KBM-7 (cell line): ENCODE measurements at places on chromosomes 16 and 17.

DNA sequence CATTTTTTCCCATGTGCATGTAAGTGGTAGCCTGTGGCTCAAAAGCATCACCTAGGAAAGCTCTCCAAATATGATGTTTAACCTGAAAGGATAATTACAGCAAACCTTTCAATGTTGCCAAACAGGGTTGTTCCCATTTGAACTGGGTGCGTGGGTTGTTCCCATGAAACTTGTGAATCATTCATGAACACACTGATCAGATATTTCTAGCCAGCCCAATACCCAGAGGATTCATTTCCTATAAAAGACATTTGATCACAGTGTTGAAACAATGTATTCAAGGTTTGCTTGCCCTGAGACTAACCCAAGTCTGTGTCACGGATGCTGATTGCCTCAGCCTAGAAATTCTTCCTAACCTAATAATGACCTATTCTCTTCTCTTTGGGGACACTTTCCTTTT lies 12.9 kb downstream of the KRT39 start:
- no peak for DNase-seq

DNA sequence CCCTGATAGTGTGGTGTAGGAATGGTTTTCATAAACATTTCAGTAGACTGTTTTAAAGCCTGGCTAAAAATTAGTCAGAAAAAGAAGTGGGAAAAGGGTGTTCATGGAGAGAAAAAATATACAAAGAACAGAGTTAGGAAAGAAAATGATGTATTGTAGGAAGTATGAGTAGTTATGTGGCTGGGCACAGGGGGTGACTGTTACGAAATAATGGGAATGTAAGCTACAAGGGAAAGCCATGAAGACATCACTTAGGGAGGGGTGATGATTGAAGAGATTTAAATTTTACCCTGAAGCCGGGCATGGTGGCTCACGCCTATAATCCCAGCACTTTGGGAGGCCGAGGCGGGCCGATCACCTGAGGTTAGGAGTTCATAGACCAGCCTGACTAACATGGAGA lies 55.3 kb downstream of the NUP88 start:
- no peak for DNase-seq

- no peak for DNase-seq
These were observed 27.5 kb downstream of the TOM1L2 start for GRCh38 chr17:17944743-17945142.

DNA sequence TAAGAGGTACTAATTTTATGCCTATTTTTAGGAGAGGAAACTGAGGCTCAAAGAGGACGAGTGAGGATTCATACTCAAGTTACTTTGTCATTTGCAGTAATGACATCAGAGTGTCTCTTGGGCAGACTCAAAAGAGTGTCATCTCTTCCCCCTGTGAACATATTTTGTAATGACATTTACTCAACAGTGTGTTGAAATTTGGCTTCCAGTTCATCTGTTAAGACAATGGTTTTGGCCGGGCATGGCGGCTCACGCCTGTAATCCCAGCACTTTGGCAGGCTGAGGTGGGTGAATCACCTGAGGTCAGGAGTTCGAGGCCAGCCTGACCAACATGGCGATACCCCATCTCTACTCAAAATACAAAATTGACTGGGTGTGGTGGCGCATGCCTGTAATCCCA lies 28.9 kb downstream of the WFDC1 start:
- no peak for DNase-seq

DNA sequence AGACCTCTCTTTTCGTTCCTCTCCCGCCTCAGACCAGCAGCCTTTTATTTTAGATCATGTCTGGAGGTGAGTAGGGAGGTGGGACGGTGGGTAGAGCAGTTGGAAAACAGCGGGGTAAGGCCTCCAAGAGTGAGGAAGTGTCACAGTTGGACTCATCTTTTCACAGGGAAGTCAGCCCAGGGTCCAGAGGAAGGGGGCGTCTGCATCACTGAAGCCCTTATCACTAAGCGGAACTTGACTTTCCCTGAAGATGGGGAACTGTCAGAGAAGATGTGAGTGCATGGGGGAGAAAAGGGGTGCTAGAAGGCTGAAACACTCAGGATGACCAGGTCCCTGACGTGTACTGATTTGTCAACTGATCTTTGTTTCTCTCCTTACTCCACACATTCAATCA lies 461 bp downstream of the LRRC46 start:
- DNase-seq = peak; percentile 58

DNA sequence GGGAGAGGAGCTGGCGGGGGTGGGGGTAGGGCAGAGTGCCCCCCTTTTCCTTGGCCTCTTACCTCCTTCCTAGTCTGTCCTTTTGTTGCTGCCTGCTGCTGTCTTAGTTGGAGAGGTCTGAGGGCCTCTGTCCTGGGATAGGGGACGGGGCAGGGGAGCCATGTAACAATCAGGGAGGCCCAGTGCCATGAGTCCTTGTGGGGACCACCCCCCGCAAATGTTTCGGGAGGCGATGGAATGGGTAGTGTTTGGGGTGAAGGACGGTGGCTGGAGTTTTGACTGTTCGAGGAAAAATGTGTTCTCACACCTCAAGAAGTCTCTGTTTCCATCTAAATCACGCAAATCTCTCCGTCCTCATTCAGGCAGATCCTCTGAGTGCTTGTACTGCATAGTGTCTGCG lies 99.0 kb downstream of the OR1D5 start:
- DNase-seq = no peak

DNA sequence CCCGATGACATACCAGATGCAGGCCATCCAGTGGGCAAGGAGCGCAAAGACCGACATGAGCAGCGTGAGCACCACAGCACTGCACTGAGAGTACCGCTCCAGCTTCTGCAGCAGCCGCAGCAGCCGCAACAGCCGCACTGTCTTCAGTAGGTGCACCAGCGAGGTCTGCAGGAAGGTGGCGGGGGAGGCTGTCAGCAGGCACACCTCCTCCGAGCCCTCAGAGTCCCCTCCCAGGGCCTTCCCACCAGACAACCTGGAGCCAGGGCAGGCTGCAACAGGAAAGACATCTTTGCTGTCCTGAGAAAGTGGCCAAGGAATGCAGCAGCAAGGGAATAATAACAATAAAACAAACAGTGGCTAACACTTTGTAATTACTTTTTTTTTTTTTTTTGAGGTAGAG lies 9.1 kb downstream of the KCNH4 start:
- DNase-seq = no peak

DNA sequence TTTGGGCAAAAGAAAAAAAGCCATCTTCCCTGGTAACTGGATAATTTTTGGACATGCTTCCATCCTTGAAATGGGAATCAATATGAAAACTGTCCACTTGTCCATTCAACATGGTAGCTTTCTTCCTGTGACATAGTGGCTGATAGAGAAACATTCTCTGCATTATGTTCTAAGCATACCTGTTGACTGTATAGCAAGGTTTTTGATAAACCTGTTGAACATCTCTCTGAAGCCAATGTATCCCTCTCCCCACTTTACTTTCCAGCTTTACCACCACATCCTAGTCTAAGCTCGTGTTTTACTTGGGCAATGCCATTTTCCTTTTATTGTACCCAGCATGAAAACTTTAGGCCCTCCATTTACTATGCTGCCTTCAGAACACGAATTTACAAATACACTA lies 630.1 kb downstream of the TOX3 start:
- DNase-seq = no peak

- DNase-seq = no peak
These were observed 48.3 kb downstream of the TBC1D16 start for GRCh38 chr17:79987187-79987934.

GRCh38 chr17:35286120-35286781 lies 43.4 kb downstream of the SLFN5 start:
- no peak for DNase-seq

- no peak for DNase-seq
These were observed 279.6 kb downstream of the HS3ST3A1 start for GRCh38 chr17:13321951-13322701.

- DNase-seq = no peak
These were observed 981 bp downstream of the GLG1 start for GRCh38 chr16:74605746-74606520.

GRCh38 chr16:23842137-23842600 lies 6.4 kb downstream of the PRKCB start:
- DNase-seq = no peak

DNA sequence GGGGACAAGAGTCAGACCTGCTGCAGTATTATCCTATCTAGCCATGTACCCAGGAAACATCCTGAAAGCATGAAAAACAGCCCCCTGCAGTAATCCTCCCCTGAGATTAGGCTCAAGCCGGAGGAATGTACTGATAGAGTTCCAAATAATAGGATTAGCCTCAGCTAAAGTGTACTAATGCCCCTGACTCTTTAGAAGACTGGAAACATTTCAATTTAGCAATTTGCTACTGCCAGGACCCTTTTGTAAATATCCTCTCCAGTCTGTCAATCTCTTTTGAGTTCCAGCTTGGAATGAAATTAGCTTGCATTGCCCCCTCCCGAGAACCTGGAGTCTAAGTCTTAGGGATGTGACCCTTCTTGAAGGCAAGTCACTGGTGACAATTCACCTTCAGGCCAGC lies 110.8 kb upstream of the DNAH9 start:
- no peak for DNase-seq

DNA sequence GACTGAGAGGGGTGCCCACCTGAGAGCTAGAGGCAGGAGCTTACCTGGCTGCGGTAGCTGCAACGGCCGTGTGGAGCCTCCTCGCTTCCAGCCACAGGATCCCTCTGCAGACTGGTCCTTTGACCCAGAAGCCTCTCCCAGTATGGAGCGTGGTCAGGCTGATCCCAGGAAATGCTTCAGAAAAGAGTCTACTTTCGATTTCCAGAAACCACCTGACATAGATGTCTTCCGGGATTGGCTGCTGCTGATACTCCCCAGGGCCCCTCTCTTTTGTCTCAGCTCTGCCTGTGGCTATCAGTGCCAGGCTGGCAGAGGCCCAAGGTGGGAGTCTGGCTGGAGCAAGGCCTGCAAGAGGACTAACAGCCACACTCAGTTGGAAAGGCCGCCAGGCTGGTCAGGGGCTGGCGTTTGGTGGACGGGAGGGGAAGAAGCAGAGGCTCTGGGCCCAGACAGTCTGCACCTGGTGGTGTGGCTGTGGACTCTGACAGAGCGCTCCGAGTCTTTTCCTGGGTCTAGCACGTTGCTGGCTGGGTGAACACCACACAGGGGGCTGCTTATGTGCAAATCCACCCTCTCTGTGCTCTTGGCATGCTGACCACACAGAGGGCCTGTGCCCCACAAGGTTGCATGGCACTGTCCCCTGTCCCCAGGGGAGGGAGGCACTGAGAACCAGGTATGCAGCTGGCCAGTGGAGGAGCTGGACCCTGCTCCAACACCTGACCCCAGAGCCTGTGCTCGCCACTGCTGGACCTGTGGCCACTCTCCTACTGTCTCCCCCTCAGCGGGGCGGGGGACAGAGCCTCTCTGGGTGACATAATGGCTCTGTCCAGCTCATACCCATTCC lies at the start of gene LGALS3BP:
TSS of gene LGALS3BP (minus strand) at position 144 of the 844 bp plus-strand sequence. CDS start 2,732 bp downstream, outside the sequence.
- DNase-seq = no peak

DNA sequence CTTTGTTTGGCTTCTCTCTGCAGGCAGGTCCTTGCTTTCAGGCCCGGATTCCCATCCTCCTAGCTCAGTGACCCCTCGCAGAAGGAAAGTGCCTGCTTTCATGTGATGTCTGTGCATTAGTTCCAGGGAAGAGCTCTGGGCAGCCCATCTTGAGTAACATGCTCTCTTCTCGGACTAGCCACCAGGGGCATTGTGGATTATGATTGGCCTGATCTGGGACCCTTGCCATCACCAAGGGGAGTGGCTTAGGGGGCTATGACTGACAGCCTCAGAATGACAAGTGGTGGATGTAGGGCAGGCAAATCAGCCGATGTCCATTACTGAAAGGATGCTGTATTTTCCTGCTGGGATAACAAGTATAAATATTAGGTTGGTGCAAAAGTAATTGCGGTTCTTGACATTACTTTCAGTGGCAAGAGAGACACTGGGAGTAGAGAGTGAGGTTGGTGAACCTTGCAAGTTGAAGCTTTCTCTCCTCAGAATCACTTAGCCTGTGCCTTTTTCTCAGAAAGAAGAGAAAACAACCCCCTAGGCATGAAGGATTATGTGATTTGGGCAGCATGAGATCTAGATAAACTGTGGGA lies 71.5 kb upstream of the MPHOSPH6 start:
- DNase-seq = no peak
